ENCODE measurements at places on chromosomes 1 and 21.

DNA sequence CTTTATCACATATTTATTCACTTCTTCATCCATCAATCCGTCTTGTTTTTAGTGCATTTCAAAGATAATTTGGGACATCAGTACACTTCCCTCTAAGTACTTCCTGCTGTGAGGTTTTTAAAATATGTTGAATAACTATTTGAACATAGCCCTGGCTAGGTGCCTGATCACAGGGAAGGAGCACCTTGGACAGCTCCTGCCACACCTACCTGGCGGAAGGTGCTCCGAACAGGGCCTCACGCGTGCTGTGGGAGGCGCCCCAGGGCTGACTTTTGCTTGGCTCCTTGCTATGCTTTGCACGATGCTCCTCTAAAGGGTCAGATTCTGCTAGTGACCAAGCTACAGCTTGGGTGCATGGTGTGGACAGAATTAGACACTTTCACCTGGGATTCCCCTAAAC, 4.9 kb upstream of the ATXN7L2 start:
- DNase-seq = no peak

DNA sequence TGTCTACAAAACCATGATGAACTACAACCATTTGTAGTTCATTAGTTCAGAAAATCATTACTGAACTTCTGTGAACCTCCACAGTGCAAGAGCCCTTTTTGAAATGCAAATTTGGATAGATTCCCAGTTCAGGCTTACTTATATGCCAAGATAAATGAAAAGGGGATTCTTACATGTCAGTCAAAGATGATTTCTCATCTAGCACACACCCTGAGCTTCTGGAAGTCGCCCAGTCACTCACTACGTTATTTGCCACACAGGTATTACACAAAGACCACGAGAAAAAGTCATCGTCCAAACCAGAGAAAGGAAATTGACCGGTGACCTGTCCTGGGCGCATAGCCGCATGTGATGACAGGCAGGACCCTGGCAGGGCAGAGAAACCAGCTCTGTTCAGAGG, 41.8 kb downstream of the ETS2 start:
- DNase-seq = no peak

DNA sequence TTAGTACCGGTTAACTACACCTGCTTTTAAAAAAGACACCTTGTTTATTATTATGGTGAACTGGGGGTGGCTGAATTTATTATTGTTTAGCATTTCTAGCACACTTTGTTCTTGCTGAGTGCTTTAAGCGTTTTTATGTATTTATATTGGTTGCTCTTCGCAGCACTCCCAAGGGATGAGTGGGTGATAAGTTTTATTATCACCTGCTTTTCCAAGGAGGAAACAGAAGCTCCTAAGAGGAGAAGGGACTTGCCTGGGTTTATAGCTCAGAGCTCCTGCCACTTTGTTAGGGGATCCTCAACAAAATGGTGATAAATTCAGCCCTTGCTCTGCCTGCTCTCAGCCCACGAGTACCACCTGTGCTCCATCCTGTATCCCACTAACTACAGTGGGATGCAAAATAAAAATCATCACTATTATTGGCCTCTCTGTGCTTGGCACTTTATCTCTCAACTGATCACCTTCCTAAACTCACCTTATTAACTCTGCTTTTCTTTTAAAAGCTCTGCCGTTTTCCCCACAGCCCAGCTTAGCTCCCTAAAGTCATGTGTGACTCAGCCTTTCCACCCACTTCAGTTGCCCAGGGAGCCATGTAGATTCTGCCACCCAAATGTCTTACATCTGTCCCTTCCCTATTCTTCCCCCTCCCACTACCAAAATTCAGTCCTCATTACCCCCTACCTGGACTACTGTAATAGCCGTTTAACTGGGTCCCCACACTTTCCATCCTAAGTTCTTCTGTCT, 44.5 kb downstream of the BCL9 start:
- no peak for DNase-seq

GRCh38 chr1:65003316-65003664, 36.9 kb upstream of the JAK1 start:
- no peak for DNase-seq

DNA sequence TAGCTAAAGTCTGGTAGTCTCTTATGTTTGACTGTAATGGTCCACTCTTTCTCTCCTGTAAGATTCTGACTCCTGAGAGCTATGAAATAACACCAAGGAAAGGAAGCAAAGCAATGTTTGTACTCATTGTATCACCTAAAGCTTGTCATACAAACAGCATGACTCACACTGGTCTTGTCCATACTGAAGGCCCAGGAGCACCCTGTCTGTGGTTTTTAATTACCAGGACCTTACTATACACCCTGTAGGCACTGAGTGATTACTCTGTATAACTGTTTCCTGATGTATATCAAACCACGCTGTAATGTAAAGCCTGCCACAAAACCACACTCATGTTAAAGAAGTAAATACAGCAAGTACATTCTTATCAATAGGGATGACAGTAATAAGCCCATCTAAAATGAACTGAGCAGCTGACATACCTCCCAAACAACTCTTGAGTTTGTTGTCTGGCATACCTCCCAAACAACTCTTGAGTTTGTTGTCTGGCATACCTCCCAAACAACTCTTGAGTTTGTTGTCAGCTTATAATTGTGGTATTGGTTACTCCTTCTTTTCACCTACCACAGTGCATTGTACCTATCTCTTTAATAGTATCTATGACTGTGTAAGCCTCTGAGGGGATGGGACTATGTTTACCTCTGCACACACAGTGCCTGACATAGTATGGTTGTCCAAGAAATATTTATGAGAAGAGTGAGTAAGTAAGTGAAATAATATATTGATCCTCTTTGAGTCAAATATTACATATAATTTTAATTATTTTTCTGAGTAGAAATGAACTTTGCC, 11.6 kb upstream of the TNFSF18 start:
- no peak for DNase-seq

GRCh38 chr1:227726924-227727599, 8.0 kb downstream of the JMJD4 start:
- DNase-seq = no peak

DNA sequence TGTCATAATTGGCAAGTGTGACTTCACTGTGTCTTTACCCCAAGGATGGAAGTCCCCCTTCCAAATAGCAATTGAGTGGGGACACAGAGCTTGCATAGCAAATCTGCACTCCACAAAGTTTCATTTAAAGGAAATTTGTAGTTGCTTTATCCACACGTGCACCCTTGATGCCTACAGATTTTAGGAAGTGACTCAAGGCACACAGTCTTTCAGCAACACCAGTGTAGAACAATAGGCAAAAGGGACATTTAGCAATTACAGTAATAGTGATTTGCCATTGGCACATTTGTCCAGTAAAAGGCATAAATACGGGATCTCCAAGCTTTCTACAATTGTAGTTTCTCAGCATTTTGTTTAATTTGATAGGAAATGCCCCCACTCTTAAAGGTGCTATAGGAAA, 43.4 kb upstream of the KAZN start:
- no peak for DNase-seq

GRCh38 chr1:6183520-6183989, 3.4 kb upstream of the CHD5 start:
- DNase-seq = no peak

DNA sequence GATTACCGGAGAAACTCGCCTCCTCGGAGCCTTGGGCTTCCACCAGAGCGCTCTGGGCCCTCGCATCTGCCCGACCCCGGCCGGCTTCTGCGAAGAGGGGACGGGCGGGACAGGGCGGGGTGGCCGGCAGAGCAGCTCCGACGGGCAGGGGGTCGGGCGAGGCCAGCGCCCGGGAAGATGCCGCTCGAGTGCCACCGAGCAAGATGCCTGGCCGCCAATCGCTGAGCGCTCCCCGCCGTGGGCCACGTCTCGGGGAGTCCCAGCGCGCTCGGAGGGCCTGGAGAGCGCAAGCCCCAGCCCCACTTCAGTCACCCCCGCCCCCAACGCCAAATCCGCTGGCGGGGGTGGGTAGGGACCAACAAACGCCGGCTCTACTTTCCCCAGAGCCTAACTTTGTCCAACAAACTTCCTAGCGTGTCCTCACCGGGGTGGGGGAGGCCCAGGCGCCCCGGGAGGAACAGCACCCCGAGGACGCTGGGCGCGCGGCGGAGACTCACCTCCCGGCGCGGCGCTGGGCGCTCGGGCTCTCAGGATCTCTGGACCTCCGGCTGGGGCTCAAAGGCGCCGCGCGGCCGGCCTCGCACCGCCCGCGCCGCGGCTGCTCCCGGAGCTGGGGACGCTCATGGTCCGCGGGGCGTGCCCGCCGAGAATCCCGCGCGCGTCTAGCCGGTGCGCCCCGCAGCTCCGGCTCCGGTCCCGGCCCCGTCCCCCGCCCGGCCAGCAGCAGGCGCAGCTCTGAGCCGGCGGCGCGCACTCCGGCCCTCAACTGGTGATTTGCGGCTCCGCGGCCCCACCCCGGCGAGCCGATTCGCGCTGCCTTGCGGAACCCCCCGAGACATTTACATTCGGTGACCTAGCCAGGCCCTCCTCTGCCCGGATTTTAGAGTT, at the start of gene BCAR3:
BCAR3 (minus strand) TSS at position 737 of the 888 bp plus-strand sequence. CDS start 6,907 bp downstream, outside the sequence.
- peak; percentile 77 for DNase-seq

DNA sequence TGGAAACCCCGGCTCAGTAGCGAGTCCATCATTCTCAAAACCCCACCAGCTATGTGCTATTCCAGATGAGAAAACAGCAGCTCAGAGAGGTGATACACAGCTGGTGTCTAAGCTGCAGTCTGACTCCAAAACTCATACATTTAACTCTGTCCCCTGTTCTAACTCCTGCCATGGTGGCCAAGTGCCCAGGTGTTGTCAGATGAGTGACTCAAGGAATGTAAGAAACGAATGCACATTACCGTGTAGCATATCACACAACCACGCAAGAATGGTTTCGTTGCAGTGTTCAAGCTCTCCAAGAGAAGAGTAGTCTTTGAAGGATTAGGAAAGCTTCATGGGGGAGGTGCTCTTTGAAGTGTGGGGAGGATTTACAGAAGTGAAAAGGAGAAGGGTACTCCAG, 4.7 kb upstream of the XKR8 start:
- no peak for DNase-seq

- DNase-seq = no peak
These were observed 19.8 kb downstream of the TINAGL1 start for GRCh38 chr1:31595836-31596736.

GRCh38 chr21:19343711-19344110, 940.1 kb upstream of the TMPRSS15 start:
- no peak for DNase-seq

DNA sequence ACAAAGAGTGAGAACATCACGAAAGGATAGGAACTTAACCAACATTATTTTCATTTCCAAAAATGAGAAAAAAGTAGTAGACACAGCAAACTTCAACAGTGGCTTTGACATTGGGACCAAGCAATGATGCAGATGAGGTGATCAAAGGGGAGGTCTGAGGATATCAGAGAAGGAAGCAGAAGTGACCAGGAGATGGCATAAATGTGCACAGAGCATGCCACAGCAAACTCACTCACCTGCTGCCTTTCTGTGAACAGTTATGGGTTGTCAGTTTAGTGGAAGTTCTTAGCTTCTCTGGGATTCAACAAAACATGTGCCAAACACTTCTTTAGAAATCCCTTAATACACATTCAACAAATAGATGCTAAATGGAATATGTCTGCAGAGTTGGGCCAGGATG, 290.1 kb downstream of the PLPP3 start:
- no peak for DNase-seq

DNA sequence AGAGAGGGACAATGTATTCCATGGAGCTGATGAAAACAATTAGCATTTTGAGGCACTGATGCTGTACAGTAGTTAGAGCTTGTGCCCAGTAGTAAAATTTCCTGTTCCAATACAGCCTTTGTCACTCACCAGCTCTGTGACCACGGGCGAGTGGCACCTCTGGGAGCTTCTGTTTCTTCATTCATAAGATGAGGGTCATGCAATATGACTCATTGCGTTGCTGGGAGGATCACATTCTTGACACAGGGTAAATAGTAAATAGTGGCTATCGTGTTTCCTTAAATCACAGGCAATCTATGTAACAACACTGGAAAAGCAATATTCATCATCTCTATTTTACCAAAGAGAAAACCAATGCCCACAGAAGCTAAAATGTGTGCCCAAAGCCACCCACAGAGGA, 4.5 kb upstream of the LRRC52 start:
- DNase-seq = no peak

DNA sequence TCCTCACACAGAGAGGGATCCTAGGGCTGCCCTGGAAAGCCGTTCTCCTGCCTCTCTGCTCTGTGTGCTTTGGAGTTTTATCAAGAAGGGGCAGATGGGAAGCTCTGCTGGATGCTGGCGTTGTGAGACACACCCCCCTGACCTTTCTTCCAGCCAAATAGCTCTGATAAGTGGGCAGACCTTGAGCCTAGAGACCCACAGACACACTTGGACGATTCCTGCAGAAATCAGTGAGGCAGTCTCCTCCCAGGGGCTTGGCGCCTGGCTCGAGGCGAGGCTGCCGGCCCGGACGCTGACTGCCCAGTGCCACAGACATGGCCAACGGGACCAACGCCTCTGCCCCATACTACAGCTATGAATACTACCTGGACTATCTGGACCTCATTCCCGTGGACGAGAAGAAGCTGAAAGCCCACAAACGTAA, at the start of gene MRAP:
MRAP (plus strand) TSS at position 198 of the 424 bp plus-strand sequence; CDS start at position 315, 117 bp downstream.
- no peak for DNase-seq

- DNase-seq = no peak
These were observed 173.1 kb upstream of the GALNT2 start for GRCh38 chr1:229893762-229894444.

- no peak for DNase-seq
These were observed 23.0 kb upstream of the ZBTB40 start for GRCh38 chr1:22428672-22429071.

All from NCI-H1105 (cell line).